ENCODE measurements at places on chromosomes 2 and 18.

DNA sequence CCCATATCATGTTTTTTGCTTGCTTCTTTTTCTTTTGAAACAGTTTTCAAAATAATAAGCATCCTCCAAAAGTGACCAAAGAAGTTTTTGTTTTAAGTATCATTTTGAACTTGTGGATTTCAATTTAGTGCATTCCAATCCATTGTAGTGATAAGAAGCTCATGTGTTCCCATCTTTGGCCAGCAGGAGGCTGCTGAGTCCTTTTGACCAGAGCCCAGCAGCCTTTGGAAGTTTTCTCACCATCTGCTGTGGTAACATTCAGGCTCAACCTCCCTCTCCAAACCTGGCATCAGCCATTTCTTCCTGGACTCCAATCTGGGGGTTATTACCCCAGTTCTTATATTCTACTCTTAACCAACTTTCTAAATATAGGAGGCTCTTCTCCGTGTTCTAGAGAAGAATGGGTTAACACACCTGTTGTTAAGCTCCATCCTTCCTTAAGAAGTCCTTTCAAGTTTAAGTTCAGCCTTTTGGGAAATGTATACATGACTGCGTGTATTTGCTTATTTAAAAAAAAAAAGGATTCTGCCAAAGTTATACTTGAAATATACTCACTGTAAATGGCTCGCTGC lies 39.0 kb upstream of the MAL start:
- DNase-seq = no peak

- no peak for DNase-seq
Measured at GRCh38 chr2:164777847-164778461, 63.7 kb downstream of the COBLL1 start.

DNA sequence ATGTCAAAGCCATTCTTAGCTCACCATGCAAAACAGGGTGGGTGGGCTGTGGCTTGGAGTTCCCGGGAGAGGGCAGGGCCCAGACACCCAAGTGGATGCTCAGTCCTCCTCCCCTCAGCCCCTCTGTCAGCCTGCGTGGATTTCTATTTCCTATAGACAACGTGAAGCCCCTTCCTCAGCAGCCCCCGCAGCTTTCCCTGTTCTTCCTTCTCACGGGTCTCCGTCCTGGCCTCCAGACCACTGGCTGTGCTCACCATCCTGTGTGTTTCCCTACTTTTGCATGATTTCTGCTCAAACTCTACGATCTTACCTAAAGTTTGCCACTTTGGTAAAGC lies 155.0 kb upstream of the PXDN start:
- no peak for DNase-seq

DNA sequence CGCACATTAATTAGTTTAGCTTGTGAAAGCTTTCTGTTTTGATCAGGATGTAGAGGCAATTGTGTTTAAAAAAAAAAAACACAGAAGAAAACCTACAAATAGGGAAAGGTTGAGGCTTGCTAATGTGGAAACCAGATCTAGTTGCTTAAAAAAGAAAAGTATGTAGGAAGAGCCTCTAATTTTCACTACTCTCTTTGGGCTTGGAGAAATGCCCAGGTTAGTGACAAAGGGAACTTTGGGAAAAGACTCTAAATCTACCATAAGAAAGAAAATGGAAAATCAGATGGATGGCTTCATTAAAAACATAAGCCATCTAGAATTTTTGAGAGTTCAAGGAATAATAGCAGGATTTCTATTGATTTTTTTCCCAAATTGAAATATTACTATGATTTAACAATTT lies 47.3 kb upstream of the SLC38A11 start:
- DNase-seq = no peak

- DNase-seq = no peak
Measured at GRCh38 chr2:27306573-27307286, 1.5 kb downstream of the UCN start.

GRCh38 chr2:119671016-119671415 lies 8.0 kb upstream of the TMEM177 start:
- DNase-seq = no peak

GRCh38 chr2:105753380-105753779 lies 8.7 kb downstream of the NCK2 start:
- DNase-seq = no peak

GRCh38 chr2:57429831-57430230 lies 616.8 kb upstream of the VRK2 start:
- DNase-seq = peak; percentile 13

DNA sequence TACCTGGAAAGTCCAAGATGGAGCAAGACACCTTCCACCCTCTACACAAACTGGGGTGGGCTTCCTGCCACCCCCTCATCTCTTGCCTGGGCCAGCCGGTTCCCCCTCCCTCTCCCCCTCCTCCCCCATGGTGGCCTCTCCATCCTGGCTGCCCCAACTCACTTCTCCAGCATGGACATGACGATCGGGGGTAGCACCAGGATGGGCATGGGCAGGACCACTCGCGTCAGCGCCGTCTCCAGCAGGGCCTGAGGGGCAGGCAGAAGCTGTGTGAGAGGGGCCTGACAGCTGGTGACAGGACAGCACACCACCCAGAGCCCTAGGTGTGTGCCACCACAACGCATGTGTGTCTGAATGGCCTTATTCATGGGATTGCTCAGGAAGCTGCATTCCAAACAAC lies 51.0 kb downstream of the EMX1 start:
- DNase-seq = no peak

DNA sequence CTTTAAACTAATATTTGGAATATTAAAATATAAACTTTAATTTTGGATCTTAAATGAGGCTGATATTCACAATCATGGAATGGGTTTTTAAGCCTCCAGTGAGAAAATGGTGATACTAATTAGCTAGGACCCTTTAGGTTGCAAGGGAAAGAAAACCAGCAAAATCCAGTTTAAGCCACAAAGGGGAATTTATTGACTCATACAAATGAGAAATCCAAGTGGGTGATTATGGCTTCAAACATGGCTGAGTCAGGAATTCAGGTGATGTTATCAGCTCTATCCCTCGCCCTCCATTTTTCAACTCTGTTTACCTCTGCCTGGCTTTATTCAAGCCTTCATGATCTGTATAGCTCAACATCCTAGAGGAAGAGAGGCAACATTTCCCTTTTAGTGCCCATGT lies 75.3 kb upstream of the DLX2 start:
- DNase-seq = no peak

DNA sequence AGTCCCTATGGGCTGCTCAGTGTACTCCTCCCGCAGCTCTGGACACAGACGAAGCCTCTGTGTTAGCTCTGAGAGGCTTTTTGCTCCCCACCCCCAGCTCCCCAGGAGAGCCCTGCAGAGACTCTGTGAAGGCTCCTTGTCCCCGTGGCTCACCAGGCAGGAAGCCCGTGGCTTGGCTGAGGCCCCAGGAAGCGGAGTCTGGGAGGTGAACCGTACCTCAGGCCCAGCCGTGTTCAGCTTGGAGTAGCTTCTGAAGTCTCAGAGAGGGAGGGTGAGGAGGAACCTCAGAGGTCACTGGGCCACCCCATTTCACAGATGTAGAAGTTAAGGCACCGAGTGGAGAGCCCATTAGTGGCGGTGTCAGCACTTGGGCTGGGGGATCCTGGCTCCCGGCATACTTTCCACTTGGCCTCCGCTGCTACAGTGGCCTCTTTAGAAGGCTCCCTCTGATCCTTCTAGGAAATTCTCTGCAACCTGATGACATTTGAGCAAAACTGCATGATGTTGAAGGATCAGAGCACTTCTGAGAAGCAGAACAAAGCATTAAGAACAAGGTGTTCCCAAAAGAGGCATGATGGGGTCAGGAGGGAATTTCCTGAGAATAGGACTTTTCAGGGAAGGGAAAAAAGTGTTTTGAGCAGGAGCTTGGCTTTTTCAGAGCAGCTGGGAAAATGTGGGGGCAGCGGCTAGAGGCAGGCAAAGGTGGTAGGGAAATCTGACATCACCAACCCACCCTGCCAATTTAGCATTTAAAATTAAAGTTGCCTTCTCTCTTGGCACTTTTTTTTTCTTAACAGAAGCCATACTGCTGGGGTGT lies 79.1 kb downstream of the MCFD2 start:
- no peak for DNase-seq

DNA sequence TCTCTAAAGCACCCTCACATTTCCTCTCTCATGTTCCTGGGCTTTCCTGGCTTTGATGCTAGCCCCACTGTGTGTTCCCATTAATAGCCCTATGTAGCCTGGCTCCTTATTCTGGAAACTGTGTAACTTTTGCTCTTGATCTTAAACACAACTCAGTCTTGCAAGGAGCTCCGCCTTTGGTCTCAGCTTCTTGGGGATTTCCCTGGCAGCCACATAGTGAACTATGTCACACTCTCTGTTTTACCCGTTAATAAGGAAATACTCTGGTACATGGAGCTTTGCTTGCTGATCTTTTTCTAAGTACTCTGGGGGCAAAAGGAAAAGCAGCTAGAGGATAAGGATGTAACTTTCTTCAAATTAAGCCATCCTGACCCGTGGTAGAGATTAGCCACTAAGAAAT lies 259.3 kb downstream of the NEDD4L start:
- no peak for DNase-seq

DNA sequence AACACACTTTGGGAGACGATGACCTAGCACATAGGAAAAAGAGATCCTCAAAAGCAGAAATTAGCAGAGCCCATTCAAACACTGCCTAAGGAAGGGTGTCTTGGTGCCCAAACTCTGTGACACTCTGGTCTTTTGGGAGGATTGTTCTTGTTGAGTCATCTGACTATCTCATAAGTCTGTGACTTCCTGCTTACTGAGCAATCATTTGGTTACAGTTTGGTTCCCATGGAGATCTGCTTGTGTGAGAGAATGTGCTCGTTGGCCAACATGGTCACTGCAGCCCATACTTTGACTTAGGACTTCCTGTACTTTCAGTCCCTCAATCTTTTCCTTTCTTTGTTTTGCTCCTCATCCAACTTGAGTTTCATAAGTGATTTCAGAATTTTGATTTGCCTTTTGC lies 602.9 kb downstream of the NYAP2 start:
- DNase-seq = no peak

DNA sequence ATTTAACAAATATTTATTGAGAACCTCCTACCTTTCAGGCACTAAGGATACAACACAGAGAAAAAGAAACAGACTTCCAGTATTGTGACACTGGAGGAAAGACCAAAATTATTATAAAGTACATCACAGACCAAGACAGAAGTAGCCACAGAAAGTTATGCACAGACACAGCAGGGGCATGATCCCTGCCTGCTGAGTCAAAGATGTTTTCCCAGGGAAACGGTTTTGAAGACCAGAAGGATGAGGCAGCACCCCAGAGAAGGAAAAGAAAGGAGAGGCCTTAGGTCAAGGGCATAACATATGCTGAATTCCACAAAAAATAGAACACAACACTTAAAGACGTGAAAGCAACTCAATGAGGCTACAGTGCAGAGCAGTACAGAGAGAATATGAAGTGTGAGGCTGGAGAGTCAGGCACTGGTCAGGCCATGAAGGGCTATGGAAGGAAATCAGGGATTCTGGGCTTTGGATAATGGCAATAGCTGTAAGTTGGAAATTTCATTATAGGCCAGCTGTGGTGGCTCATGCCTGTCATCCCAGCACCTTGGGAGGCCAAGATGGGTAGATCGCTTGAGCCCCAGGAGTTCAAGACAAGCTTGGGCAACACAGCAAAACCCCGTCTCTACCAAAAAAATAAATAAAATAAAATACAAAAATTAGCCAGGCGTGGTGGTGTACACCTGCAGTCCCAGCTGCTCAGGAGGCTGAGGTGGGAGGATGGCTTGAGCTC lies 8.2 kb downstream of the ADAM17 start:
- no peak for DNase-seq

GRCh38 chr2:84441036-84441435 lies 18.0 kb downstream of the SUCLG1 start:
- DNase-seq = no peak

DNA sequence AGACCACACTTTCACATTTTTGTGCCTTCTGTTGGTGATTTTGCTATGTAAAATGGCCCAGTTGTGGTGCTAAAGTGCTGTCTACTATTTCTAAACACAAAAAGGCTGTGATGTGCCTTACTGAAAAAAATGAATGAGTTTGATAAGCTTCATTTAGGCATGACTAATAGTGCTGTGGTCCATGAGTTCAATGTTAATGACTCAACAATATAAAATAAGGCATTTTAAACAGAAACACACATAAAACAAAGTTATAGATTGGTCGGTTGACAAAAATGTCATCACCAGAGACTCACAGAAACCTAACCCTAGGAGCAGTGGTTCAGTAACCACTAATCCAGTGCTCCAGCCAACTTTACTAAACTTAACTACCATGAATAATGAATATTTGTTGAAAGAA lies 160.0 kb downstream of the DNAH6 start:
- DNase-seq = no peak

DNA sequence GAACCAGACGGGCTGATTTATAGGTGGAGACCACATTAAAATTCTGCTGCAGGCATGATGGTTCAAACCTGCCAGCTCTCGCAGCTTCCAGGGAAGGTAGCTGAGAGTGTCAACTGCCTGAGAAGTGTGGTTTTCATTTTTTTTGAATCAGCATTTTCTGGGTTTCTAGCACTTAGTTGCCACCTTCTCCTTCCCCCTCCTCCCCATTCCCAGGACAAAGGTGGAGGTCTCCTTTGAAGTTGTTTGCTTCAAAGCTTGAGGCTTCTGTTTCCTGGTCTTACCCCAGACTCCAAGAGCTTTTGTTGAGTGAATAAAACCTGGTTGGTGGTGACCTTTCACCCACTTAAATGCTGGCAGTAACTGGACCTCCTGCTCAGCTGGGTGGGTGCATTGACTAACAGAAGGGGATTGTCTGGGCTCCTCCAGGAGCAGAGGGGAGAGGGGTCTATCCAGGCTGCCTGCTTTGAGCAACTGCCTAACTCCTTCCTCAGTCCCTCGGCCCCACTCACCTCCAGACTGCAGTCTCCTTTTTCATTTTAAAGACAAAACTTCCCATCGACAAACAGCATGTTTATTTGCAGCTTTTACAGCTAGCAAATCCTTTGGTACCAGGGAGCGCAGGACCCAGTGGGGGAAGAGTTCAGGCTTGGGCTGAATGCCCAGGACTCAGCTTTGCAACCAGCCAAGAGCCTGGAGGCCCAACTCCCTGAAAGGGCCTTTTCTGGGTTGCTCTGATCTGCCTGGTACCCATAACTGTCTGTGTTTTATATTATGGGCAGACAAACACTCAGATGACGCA lies 3.5 kb downstream of the RHOB start:
- no peak for DNase-seq

DNA sequence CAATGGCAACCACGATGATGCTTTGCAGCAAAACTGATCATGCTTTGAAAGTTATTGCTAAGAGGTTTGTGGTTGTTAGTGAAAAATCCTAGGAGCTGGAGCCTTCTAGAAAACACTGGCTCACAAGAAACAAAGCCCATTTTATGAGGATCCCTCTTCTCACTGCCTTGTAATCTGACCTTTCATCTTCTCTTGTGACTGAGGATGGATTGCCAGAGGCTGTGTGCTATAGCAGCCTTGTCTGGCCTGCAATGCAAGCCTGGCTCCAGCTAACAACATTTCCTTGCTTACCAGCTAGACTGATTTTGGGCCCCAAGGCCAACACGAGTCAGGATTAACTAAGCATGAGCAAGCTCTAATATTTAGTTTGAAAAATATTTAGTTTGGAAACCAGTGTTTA lies 13.1 kb downstream of the PIEZO2 start:
- DNase-seq = no peak

- no peak for DNase-seq
Measured at GRCh38 chr18:13218368-13218991, at the start of gene LDLRAD4. Gene LDLRAD4, plus strand, starts transcription at chr18:13218760.

GRCh38 chr2:157777427-157777826 lies 98.7 kb downstream of the ACVR1 start:
- no peak for DNase-seq

GRCh38 chr2:121577381-121577780 lies 46.7 kb downstream of the RNU4ATAC start:
- DNase-seq = no peak

All from GM06990 (cell line).